ENCODE measurements at places on chromosomes 1 and 21. TPM values are rescaled to one million over a fixed set of nuclear protein-coding genes. Genes with fewer than 3 reads are reported as not detected.

NMNAT1 gene
- 6.3 TPM for total RNA-seq

- peaks cover 20% of the 10 kb centered on the region for H3K36me3 ChIP-seq
- no peaks in the 10 kb centered on the region for H3K27me3 ChIP-seq
- no peaks in the 10 kb centered on the region for H3K4me1 ChIP-seq
- DNase-seq, result no peak
Measured at GRCh38 chr1:54188291-54188690, 11.5 kb downstream of the CYB5RL start.

ZNF695 gene
- total RNA-seq, result 0.10 TPM

DNA sequence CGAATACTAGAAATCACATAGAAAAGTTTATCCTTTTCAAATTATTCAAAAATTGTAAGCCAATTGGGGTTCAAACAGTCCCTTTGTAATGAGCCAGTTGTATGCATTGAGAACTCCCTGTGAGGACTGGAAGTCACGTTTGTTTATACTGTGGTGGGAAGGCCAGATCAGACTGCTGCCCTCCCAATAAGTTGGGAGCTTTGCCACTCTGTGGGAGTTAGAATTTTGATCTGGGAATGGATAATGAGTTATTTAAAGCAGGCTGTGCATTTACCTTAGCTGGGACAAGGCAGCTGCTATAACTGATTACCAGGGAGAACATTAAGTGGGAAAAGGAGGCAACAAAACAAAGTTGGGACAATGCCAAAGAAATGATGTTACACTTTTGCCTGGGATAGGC, 178.8 kb downstream of the SDCCAG8 start:
- H3K27ac ChIP-seq, result no peak overlapping the region
- H3K4me1 ChIP-seq, result peaks cover 2% of the 10 kb centered on the region
- DNase-seq, result no peak

- H3K27me3 ChIP-seq, result no peaks in the 10 kb centered on the region
- no peaks in the 10 kb centered on the region for H3K36me3 ChIP-seq
- no peaks in the 10 kb centered on the region for H3K4me1 ChIP-seq
- H3K27ac ChIP-seq, result no peak overlapping the region
Measured at GRCh38 chr1:239418681-239419080, 32.3 kb downstream of the CHRM3 start.

DNA sequence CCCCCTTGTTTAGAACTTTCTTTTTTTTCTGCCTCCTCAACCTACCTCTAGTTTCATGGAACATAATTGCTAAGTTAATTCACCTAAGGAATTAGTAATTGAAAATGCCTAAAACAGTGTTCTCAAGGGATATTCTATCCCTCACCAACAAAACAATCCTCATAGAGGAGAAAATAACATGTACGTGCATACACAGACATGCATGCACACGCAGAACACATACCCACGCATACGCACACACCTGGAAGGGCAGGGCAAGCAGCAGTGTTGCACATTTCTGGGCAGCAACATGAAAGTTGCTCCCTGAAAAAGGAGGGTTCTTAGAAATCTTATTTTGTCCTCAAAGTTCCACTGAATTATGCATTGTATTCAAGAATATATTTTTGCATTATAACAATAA, 76.6 kb downstream of the HHAT start:
- H3K27ac ChIP-seq, result no peak overlapping the region
- H3K27me3 ChIP-seq, result peaks cover 5% of the 10 kb centered on the region
- DNase-seq, result no peak
- H3K4me1 ChIP-seq, result peaks cover 3% of the 10 kb centered on the region

- H3K27me3 ChIP-seq, result no peaks in the 10 kb centered on the region
- no peak overlapping the region for H3K27ac ChIP-seq
- H3K4me3 ChIP-seq, result no peak overlapping the region
Measured at GRCh38 chr21:31406510-31406909, 62.4 kb upstream of the TIAM1 start.

All from activated CD4-positive, alpha-beta T cell treated with anti-CD3 and anti-CD28 coated beads, Interleukin-2, amount 10 ng/mL, durations not matched to agents 7 days and 5 days (primary cell).